ENCODE measurements at places on chromosomes 1 and 21. TPM values are rescaled to one million over a fixed set of nuclear protein-coding genes. Genes with fewer than 3 reads are reported as not detected.
A peak's percentile ranks its signal among the peaks of the same experiment; 100 is the strongest.

DNA sequence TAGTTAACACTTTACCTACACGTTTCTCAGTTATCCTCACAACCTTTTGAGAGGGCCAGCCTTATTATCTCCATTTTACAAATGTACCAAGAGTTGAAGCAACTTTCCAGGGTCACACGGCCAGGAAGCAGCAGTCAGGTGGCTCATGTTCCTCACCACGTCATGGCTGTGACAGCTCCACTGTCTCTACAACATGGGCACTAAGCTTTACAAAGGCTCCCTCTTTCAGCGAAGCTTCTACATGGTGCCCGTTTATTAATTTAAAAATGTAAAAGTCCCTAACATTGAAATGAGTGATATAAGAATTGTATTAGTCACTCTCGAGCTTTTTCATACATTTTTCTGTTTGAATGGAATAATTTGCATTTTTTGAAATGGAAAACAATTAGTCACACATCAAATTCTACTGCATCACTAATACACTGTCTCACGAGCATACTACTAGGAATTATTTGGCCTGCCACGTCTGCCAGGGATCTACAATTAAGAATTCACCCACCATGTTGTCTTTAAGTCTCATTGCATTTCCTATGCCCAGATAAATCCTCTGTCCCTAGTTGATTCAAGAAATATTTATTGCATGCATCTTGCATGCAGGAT is 28.4 kb upstream of the LIN9 start:
- no peak for DNase-seq

DNA sequence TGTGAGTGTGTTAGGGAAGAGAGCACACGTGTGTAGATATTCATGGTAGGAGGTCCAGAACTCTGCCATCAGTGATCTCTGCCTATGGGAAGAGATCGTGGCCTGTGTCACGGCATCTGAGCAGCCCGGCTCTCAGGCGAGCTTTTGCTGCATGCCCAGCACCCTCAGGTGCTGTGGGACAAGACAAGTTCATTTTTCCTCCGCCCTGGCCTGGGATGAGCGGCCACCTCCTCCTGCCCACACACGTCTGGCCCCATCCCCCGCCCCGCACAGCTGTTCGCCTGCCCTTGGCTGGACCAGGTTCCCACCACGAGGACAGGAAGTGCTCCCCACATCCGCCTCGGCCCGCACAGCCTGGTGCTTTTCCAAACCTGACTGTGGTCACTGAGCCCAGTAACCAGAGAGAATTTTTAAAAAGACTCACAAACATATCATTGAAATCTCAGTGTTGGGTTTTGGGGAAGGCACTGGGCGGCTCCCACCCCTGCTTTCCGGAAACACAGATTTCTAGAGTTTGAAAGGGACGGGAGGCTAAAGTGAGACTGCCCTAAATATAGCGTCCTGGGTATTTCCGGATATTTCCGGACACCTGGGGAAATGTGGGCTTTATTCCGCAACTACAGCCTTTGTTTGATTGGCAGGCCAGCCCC is 18.0 kb downstream of the BMP8A start:
- no peak for DNase-seq

DNA sequence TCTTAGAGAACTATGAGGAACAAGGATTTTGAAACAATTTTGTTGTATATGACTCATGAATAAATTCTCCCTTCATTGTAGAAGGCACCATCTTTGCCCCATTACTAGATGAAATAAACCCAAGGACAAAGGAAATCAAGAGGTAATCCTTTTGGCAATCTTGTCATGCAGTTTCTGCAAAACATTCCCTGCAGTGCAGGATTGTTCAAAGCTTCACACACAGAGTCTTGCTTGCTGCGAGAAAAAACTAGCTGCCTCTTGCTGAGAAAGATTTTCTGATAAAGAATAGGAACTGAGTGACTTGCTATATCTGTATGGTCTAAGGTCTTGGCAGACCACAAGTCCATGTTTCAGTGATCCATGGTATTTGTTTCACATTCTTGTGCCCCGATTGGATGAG is 657.4 kb upstream of the ADGRL4 start:
- DNase-seq = no peak

DNA sequence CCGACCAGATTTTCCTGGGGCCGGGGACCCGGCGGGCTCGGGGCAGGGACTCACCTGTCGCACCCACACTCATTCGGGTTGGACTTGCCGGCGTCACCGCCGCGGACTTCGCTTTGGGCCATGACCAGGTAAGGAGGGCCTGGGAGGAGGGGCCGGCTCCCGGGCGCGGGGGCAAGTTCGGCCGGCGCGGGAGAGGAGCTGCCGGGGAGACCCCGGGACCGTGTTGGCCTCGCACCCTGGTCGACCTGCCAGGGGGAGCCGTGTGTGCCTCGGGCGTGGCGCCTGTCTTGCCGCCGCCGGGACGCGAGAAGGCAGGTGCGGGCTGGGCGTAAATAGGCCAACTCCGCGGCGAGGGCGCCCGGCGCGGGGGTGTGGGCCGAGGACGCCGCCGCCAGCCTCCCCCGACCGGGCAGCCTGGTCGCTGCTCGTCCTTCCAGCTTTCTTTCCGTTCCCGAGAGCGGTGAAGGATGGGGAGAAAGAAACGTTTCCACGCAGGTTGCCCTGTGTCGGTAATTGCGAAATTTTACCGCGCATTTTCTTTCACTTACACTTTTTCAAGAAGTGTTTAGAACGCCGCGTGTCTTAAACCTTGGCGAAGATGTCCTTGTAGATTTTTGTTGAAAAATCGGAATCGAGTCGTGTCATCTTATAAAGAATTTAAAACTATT is 558 bp downstream of the USP1 start:
- DNase-seq = peak; percentile 39

DNA sequence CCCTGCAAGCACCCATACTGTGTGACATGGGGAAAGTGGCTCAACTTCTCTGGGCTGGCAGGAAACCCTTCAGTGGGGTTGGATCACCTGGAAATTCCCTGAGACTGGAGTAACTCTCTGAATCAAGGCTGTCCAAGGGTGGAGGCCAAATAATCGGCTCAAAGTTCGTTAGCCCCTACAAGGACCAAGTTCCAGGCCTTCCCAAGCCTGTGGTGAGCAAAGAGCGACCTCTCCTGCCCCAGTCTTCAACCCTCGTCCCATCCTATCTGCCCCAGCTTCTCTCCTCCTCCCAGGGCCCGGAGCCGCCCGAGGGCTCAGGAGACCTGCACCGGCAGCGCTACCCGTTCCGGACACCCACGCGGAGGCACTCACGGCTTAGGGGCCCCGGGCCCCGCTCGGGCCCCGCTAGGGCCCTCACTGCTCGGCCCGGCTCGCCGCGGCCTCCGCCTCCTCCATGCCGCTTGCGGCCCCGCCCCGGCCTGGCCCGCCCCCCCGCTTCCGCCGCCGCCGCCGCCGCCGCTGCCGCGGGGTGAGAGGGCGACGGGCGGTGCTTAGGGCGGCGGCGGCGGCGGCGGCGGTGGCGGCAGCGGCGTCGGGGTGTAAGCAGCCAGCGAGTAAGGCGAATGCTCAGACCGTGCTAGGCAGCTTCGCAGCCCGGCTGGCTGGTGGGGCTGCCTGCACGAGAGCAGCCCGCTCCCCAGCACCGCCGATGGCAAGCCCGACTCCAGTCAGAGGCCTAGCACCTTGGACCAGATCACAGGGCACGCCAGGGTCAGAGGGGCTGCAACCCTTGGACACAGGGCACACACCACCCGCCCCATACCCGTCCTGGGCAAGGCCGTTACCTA is at the start of gene POMGNT1:
Gene POMGNT1 (minus strand): TSS at position 471 of the 848 bp plus-strand sequence. CDS start 613 bp downstream, outside the sequence.
- peak; percentile 85 for DNase-seq

DNA sequence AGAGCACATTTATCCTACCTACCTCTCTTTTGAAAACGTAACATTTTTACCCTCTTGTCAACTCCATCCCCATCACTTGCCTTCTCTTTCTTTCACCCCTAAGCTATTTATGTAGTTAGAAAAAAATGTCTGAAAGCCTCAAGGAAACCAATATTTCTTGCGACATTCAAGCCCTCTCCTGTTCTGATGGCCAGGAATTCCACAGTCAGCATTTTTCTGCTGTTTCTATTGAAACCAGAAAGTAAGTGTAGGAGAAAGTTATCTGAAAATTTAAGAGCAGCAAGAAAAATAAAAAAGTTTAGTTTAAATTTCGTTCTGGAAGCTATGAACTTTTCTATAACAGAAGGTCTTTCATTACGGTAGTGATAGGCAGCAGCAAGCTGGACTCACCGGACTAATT is 247.6 kb upstream of the PBX1 start:
- no peak for DNase-seq

GRCh38 chr1:72885841-72886240 is 603.5 kb upstream of the NEGR1 start:
- DNase-seq = no peak

DNA sequence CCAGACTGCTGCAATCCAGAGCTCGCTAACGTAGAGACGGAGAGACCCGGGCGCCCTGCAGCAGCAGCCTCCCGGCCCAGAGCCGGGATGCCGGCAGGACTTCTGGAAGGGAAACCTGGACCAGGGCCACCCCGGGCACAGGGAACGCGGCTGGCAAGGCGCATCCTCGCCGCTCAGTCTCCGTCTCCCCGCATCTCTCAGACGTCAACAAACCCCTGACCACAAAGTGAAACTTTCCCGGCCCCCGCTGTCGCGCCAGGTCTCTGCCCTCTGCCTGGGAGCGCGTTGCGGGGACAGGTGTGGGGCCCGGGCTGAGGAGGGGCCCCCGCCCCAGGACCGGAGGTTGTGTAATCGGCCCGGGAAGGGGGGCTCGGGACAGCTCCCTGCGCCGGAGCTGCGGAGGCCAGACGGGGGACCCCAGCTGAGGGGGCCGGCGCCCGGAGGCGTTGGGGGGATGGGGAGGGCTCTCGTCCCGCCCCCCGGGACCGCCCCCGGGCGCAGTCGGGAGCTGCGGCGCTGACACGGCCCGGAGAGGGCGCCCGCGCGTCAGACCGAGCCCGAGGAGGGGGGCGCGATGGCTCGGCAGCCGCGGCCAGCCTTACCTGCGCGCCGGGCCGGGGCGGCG is 116.6 kb upstream of the HIVEP3 start:
- DNase-seq = no peak

GRCh38 chr1:107862064-107862463 is 102.9 kb downstream of the VAV3 start:
- no peak for DNase-seq

DNA sequence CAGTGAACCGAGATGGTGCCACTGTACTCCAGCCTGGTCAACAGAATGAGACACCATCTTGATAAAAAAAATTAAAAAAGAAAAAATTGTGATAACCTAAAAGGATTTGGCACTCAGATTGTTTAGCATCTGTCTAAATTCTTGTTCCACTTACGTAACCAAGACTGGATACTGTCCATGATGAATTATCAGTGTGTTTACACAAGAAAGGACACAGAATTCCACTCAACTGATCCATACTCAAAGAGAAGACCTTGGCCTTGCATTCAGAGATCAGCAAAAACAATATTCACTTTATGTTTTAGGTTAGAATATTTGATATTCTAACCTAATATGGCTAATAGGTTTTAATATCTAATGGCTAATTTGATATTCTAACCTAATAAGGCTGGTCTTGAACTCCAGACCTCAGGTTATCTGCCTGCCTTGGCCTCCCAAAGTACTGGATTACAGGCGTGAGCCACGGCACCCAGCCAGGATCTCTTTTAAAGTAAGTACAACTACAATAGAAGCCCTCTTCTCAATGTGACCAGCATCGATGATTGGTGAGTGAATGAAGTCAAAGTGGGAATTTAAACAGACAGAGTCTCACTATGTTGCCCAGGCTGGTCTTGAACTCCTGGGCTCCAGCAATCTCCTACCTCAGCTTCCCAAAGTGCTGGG is 43.1 kb upstream of the COX20 start:
- no peak for DNase-seq

DNA sequence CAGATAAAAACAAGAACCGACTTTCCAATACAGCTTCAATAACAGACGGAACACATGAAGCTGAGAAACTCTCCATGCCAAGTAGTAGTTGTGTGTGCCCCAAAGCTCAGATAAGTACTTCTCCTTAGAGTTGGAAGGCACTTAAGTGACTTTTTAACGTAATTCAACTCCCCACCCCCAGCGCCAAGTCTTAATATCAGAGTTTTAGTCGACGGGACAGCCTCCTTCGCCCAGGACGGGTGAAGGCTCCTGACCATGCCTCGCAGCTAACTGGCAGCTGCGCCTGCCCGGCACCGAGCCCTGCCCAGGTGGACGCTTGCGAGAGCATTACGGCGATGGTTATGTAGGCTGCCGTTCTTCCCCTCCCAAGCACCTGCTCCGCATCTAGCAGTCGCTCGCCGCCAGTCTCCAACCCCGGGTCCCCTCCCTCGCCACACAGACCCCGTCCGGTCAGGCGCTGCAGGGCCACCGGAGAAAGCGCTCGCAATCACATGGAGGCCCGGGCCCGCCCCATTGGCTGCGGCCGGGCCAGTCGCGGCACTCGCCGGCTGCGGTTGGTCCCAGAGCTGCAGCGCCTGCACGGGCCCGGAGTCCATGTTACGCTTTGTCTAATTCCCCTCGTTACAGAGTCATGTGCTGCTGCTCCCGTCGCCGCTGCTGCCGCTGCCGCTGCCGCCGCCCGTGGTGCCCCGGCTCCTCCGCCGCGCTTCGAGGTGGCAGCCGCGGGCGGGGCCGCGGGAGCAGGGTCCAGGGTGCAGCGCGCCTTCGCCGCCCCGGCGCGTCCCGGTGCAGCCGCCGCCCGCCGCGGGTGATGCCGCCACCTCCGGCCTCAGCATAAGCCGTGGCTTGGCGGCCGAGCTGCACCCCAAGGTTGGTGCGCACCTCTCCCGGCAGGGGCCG is at the start of gene LRRC8D:
Gene LRRC8D (plus strand): TSS at position 611 of the 900 bp plus-strand sequence. CDS start 112,037 bp downstream, outside the sequence.
- DNase-seq = peak; percentile 95

GRCh38 chr1:155139895-155140629 is at the start of gene DPM3:
DPM3 (minus strand) TSS chr1:155140531; CDS start chr1:155140240, 291 bp downstream.
- DNase-seq = peak; percentile 74

GRCh38 chr1:163509114-163509513 is 187.4 kb downstream of the NUF2 start:
- DNase-seq = no peak

- DNase-seq = no peak
Measured at GRCh38 chr1:89146721-89147120, 20.8 kb upstream of the GBP2 start.

DNA sequence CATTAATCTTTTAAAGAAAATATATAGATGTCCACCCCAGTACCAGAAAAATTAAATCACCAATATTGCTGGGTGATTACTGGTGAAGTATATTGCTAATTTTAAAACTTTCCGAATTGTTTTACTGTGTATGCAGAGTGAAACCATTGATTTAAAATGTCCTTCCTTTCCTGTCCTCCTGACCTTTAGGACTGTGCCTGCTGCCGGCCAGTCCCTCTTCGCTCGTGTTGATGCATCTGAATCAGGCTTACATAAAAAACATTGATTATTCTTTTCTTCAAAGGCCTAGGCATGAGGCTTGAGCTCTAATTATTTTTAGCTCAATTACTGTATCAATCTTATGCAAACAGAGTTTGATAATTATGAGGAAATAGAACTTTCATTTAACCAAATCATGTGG is 1128.1 kb downstream of the BRINP3 start:
- no peak for DNase-seq

BTG2 gene
- 191 TPM for polyA plus RNA-seq

RRP15 gene
- 12.0 TPM for polyA plus RNA-seq

BACE2 gene
- 20.7 TPM for polyA plus RNA-seq

PRAMEF1 gene
- not detected for polyA plus RNA-seq

C1orf226 gene
- polyA plus RNA-seq = 17.1 TPM

BSDC1 gene
- polyA plus RNA-seq = 57.2 TPM

CLCA4 gene
- 0.04 TPM for polyA plus RNA-seq

All from large intestine (tissue), 12 donors.